ENCODE measurements at places on chromosomes 3 and 15. TPM values are rescaled to one million over a fixed set of nuclear protein-coding genes. Genes with fewer than 3 reads are reported as not detected.
A peak's percentile ranks its signal among the peaks of the same experiment; 100 is the strongest.

Gene APBA2
- total RNA-seq: 27.8 TPM

Gene LRRC3B
- total RNA-seq: not detected

Gene TMEM40
- not detected for total RNA-seq

- peak; percentile 52 for DNase-seq
Measured at GRCh38 chr15:23687143-23687470, at the start of gene NDN. TSS of gene NDN (minus strand) at chr15:23687305. CDS start at chr15:23687217, 88 bp downstream.

DNA sequence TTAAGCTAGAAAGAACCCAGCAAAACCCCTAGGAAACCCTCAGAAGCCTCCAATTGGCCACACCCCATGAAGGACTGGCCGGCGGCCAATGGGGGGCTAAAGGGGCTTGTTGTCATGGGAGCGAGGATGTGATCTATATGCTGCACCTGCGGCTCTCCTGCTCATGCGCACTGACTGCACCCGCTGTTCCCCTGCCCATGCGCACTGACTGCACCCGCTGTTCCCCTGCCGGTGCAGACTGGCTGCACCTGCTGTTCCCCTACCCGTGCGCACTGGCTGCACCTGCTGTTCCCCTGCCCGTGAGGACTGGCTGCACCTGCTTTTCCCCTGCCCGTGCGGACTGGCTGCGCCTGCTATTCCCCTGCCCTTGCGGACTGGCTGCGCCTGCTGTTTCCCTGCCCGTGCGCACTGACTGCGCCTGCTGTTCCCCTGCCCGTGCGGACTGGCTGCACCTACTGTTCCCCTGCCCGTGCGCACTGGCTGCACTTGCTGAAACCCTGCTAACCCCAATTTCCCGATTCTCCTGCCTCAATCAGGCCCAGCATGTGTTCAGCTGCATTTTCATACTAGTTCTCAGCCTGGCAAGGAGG lies 16.8 kb upstream of the MCCC1 start:
- no peak for DNase-seq

- peak; percentile 7 for DNase-seq
Measured at GRCh38 chr3:102529452-102529851, 94.6 kb downstream of the ZPLD1 start.

DNA sequence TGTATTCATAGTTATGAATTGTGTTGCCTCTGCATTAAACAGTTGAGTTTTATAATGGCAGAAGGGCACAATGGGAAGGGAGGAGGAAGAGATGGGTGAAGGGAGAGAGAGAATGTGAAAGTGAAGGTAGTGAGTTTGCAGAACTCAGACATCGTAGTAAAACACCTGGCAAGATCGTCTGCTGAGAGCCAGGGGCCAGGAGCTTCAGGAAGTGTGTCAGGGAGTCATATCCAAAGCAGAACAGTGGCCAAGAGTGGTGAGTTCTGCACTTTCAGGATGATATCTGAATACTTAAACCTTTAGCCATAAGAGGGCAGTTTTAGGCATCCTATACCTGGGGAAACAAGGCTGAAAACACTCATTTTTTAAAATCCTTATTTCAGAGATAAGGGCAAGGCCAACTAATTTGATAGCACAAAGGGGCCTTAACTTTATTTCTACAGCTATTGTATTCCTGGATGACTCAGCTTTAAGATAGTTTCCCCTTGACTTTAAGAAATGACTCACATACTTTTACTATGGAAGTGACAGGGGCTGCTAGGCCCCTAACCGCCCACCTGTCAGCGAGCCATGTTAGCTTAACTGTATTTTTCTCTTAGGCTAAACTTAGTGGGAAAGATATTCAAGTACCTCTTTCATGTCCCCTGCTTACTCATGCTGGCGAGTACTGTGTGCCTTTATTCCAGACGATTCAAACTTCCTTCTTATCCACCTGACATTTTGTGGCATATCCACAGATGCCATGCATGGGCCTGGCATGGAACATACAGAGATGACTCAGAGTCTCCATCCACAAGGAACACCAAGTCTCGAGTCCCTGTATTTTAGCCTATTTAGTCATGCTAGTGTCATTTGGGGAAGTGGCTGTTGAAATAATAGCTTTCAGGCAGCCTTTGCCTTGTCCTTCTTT lies 53.9 kb downstream of the RLBP1 start:
- DNase-seq: peak; percentile 65

DNA sequence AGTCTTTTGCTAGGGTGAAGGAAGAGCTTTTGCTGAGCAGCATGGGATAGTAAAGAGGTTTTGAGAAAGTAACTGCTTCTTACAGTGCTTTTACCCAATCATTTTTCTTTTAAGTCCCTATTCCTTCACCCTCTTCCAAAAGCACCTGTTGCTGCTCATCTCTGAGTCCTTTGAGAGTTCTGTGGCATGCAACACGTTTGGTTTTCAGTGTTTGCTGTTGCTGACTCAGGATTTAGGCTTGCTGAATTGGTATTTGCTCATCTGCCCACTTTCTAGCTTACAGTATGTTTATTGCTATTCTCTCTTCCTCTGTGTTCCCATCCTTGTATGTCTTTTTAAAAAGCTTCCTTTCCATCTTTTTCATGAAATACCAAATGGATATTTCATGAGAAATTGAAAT lies 55.9 kb upstream of the THRB start:
- no peak for DNase-seq

GRCh38 chr15:47399100-47399499 lies 318.2 kb upstream of the SEMA6D start:
- DNase-seq: peak; percentile 34

DNA sequence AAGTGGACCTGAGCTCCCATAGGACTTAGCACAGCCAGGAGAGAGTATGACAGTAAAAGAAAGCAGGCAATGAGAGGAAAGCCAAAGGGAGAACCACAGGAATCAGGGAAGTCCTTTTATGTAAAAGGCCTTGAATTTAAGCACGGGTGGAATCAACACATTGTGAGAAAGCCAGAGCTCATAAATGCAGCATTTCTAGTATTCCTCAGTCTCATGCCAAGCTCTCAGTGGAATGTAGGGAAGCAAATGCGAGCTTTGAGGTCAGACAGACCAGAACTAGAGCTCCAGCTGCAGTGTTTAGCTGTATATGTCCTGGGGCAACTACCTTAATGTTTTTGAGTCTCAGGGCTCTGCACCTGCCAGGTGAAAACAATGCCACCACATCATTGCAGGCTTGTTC lies 132.1 kb upstream of the TRIM42 start:
- DNase-seq: no peak

DNA sequence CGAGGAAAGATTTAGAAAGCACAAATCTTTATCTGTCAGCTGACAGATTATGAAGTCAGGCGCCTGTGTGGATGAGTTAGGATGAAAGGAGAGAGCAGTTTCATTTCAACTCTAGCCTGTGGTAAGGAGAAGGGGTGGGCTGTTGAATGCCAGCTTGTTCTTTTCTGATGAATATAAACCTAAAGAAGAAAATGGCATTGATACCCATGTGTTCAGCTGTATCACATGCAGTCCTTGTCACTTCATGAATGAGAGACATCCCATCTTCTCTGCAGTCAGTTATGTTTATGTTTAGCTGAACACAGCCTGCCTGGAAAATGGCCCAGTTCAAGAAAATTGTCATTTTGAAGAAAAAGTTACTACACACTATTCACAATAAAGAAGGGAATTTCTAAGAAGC lies 345.7 kb upstream of the RBMS3 start:
- DNase-seq: no peak
